ENCODE measurements at places on chromosomes 2 and 18.

DNA sequence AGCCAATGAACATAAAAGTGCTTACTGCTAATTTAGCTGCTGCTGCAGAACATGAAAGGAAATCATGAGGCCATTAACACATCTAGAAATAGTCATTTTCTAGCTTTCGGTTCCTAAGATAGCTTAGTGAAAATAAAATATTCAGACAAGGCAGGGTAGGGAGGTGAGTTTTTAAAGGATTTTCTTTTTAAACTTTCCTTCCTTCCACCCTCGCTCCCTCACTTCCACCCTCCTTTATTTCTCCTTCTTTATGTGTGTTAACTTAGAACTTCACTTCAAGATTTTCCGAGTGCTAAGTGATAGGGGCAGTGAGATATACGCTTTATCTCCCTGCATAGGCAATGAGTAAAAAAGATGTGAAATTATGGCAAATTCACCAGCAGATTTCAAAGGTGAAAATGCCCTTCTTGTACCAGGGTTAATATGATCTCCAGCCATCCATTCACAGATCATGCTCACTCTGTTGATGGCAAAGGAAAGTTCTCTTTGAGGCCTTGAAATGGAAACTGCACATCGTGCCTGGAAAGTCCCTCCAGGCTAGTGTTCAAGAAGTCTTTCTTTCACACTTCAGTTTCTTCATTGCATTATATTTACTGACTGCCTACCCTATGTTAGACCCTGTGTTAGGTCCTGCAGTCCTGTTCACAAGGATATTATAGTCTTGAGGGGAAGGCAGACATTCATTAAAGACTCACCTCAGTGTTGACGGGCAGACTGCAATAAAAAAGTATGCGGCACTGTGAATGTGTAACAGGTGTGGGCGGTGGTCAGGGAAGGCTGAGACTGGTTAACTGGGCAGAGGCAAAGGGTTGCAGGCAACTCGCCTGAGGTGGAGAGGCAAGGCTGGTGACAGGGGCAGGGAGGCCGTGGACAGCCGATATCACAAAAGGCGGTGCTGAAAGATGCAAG lies 200.8 kb downstream of the PLCL1 start:
- DNase-seq = no peak

DNA sequence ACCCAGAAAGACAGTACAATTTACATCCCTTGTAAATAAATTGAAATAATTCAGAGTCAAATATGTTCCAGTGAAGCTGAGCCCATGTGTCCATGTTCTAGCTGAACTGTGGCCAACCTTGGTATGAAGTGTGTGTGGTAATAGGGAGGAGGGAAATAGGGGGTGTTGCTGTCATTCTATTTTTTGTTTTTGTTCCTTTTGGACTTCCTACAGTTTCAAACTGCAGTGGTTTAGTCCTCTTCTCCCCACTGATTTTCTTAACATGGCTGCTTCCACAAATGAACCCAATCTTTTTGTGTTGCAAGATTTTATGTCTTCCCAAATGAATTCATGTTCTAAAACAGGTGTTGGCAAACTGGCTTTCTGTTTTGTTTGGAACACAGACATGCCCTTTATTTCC lies 156.9 kb downstream of the CCBE1 start:
- DNase-seq = no peak

DNA sequence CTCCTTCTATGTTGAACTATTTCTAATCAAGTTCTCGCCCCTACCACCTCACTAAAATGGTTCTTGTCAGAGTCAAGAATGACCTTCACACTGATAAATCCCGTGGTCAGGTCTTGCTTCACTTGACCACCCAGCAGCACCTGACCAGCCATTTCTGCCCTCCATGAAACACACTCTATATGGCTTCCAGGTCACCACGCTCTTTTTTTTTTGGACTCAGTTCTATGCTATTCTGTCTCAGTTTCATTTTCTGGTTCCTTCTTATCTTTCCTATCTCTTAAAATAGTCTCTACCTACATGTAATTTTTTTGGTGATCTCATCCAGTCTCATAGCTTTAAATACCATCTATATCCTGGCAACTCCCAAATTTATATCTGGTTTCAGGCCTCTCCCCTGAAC lies 11.4 kb downstream of the EIF2AK3 start:
- DNase-seq = no peak

DNA sequence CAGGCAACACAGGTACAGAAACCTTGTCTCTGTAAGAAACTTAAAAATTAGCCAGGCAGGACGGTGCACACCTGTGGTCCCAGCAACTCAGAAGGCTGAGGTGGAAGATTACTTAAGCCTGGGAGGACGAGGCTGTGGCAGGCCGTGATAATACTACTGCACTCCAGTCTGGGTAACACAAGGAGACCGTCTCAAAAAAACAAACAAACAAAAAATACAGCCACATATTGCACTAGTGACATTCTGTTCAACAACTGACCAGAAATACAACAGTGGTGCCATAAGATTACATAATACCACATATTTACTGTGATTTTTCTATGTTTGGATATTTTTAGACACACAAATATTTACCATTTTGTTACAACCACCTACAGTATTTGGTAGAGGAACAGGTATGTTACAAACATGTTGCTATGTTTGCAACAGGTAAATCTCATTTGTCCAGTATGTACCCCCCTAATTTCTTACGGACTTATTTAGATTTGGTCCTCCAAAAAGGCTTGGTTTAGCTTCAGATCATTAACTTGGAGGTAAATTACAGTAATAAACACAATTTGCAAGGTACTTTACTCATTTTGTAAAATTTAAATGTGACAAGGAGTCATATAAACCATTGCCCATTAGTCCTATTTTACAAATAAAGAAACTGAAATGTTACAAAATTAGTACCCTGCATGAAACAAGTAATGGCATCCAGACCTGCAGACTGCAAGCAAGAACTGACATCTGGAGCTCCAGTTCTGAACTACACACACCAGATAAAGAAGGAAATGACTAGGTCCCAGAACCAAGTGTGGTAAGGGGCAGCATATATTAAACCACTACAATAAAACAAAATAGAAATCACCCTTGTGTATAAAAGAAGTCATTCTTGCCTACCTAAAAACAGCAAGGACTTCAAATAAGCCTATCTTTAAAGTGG lies 36.8 kb downstream of the TRIP12 start:
- no peak for DNase-seq

DNA sequence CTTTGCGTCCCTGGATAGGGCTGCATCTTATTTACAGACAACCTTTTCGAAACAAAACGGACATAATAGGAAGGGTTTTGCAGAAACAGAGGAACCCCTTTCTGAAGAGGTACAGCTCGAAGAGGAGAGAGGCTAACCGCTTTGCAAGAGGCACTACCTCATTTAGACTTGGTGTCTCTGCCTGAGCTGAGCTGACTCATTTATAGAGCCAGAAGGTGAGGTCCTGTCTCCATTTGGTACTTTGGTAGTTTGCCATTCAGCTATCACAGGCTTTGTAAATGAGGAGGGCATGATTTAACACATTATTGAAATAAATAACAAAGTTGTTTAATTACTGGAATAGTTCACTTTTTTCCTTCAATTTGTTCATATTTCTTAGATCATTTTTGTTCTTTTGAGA lies 2.2 kb upstream of the NXPH2 start:
- no peak for DNase-seq

DNA sequence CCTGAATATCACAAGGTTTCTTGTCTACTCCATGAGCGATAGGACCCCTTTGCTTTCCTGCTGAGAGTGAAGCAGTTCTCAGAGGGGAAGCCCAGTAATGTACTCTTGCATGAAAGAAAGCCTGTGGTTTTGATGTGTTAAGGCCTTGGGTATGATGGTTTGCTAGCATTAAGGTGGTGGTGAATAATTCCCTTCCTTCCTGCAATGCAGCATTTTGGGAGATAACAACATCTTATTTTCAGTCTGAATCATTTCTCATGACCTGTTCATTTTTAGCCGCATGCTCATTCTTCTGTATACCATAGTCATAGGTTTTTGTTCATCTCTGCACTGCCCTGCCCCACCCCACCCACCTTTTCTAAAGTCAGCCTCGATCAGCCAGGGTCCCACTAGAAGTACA lies 66.2 kb downstream of the HNMT start:
- no peak for DNase-seq

- DNase-seq = no peak
Observed at GRCh38 chr2:112339986-112340385, 64.6 kb downstream of the ZC3H6 start.

DNA sequence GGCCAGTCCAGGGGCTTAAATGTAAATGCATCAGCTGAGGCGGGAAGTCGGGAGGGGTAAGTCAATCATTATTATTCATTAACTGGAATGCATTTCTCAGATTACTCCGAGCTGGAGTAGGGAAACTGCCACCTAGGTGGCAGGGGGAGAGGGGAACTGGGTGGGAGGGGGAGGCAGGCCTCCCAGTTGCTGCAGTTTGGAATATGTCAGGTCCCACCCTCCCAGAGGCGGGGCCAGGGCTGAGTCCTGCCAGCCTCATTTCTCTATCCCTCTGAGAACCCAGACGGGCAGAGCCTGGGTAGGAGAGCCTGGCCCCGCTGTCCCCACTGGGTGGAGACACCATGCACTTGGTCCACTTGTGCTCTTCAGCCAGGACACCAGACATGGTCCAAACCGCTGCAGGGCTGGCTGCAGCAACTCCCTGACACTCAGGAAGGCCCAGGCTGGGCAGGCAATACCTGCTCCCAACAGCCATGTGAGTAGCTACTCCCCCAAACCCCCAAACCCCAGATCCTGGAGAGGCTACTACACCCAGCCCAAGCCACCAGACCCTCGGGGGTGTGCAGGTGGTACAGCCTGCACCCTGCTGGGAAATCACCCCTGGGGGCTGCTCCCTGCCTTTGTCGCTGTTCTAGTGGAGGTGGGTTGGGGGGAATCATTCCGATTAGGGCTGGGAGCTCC lies at the start of gene GPBAR1:
GPBAR1 (plus strand) TSS at position 274 of the 681 bp plus-strand sequence. CDS start 1,710 bp downstream, outside the sequence.
- no peak for DNase-seq

DNA sequence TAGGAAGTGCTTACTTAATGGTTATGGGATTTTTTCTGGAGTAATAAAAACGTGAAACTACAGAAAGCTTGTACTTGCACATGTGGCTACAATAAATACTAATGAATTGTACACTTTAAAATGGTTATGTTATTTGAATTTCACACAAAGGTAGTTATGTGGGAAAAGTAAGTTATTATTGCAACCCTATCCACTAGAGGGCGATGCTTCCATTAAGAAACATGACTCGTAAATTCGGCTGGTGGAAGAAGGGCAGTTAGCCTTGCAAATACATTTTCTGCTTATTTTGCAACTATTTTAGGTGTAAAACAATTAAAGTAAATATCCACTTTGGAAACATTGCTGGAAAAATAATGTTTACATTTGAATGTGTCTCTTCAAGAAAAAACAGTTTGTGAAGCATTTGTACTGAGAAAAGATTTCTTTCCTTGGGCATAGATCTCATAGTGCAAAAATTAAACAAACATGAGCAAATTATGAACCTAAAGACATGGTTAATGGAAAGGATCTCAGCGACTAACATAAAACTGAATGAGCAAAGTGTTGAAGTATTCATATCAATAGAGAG lies 68.1 kb upstream of the CSRNP3 start:
- DNase-seq = peak; percentile 0
